Dorsolateral prefrontal cortex (tissue), 122 donors: ENCODE measurements at places on chromosomes 6 and 20.

GRCh38 chr20:19885939-19886660, 128.0 kb downstream of the RIN2 start:
- DNase-seq = peak; percentile 52

DNA sequence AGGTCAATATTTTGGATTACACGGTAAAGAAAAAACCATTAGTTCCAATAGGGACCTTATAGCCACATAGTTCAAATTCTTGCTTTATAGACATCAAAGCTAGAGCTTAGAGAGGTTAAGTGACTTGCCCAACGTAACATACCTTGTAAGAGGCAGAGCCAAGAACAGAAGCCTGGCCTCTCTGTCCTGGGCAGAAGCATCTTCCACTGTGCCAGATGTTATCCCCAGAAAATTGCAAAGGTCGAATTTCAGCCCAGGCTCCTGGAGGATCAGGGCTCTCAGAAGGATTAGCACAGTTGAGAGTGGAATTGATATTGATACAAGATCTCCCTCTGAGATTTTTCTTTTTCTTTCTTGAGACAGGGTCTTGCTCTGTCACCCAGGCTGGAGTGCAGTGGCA, 6.1 kb downstream of the SMIM28 start:
- DNase-seq = no peak

GRCh38 chr6:124433387-124434160, 528.7 kb upstream of the RNF217 start:
- DNase-seq = no peak

DNA sequence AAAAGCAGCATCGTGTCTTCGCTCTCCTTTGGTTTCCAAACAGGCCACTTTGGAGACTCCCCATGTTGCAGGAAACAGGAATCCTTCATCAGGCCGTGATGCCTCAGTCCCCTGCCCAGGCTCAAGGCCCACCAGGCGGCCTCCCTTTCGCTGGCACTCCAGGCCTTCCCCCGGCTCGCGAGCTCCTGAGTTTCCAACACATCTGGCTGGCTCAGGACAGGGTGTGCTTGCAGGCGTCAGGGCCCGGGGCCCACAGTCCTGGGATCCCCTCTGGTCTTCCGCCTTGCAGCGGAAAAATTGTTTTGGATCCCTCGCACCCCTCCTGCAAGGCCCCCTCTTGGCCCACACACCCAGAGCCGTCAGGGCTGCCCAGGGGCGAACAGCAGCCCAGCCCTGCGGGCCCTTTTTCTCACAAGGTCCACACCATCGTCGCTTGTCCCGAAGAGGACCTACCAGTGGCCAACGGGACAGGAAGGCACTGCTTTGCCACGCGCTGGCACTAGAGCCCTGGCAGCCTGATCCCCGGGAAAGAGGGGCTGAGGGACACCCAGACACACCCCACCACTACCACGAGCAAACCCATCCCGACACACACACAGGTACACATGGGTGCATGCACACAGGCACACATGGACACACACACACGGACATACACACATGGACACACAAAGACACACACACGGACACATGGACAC, 1930.9 kb upstream of the DEFB115 start:
- no peak for DNase-seq

- no peak for DNase-seq
Measured at GRCh38 chr6:53703047-53703446, 37.5 kb upstream of the KLHL31 start.

DNA sequence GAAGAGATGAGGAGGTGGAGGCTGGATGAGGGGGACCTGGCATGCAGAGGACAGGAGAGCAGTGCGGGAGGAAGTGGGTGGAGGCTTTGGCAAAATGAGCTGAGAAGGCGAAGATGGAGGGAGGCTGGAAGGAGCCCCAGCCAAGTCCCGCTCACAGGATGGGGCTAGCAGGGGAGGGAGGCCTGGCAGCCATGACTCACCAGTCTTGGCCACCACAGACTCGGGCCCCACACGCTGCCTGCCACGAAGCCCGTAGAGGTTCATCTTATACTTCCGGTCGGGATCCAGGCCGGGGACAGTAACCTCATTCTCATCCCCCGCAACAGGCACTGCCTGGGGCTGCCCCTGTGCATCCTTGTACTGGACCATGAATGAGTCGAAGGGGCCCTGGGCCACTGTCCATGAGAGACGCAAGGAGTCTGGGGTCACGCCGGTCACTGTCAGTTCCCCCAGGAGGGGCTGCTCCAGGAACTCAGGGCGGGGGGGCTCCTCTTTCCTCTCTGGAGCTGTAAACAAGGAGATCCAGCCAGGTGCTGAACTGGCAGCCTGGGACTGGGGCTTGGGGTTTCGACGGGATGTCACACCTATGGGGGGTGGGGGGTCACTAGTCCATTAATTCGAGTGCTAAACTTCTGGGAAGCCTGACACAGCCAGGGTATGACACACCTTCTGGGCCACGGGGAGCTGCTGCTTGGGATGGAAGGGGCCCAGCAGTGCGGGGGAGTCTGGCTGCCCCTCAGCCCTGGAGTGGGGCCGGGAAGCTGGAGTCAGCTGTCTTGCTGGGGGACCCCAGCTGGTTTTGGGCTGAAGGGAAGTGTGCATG, 27.8 kb downstream of the TNXB start:
- DNase-seq = peak; percentile 37

DNA sequence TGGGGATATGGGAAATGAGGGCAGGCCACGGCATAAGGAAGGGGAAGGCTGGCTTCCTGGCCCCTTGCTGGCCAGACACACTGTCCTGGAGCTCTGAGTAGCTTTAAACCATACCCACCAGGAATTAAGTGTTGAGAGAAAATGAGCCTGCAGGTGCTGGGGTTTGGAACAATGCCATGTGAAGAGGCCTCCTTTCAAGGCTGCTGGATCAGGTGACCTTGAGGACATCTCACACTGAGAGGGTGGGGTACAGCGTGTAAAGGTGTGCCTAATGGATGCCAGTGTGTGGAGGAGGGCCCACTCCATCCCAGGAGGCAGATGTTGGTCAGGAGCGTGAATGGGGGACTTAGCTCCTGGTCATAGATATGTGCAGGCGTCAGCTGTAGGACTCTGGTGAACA, 74.8 kb upstream of the MLN start:
- DNase-seq = no peak

- DNase-seq = no peak
Measured at GRCh38 chr6:152587473-152587872, 49.7 kb downstream of the SYNE1 start.

DNA sequence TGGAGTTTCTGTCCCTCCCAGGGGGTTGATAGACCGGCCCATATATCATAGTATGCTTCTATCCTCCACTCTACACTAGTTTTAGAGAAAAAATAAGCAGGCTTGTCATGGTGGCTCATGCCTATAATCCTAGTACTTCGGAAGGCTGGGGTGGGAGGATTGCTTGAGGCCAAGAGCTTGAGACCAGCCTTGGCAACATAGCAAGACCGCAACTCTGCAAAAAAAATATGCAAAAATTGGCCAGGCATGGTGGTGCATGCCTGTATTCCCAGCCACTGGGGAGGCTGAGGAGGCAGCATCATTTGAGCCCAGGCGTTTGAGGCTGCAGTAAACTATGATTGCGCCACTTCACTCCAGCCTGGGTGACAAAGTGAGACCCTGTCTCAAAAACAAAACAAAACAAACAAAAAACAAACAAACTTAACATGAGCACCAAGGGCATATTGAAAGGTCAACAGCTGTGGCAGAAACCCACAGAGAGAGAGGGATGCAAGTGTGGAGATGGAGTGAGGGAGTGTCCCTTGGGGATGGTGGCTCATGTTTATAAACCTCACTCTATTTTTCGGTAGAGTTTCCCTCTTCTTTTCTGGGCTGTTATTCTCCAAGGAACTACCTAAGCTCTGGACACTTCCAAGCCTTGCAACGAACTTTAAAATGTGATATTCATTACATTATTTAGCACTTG, 24.1 kb downstream of the SLC24A3 start:
- DNase-seq = no peak

GRCh38 chr6:33817489-33817888, 13.7 kb upstream of the MLN start:
- DNase-seq = no peak

DNA sequence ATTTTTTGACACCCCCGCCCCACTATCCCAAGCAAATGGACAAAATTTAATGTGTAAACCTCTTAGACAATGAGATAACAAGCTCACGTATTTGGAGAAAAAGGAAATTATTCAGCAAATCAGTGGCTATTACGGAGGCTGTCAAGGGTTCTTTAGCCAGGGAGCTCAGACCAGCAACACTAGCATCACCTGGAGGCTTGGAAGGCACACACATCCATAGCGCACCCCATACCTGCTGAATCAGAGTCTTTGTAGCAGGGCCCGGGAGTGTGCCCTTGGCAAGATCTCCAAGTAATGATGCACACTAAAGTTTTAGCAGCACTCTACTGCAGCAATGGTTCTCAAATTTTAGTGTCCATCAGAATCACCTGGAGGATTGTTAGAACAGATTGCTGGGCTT, 223.2 kb upstream of the BTBD3 start:
- no peak for DNase-seq

DNA sequence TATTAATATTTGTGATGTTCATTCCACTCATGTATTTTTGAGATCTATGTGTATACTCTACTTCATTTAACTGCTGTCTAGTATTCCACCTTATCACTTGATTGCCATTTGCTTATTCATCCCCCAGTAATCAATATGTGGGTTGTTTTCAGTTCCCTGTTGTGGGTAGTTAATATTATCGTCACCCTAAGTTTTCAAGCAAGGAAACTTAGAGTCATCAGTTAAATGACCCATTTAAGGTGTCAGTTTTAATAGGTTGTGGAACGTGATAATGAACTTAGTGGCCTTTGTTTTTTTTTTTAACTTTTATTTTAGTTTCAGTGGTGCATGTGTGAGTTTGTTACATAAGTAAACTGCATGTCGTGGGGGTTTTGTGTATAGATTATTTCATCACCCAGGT, 90.3 kb downstream of the SLC24A3 start:
- no peak for DNase-seq

GRCh38 chr6:122829456-122829855, 40.4 kb downstream of the SMPDL3A start:
- DNase-seq = no peak

DNA sequence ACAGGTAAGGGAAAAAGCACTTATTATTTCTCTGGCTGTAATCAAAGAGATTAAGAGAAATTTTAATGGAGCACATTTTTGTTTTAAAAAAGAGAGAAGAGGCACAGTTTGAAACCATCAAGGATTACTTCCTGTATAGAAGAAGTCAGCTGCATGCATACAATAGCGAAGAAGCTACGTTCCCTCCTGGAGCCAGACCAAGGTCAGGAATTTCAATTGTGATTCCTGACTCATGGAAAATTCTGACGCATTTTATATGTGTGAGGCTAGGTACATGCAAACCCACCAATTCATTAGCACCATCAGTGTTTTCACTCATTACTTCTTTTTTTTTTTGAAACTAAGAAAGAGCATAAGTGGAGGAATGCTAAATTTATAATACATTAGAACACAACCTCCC, 232.7 kb upstream of the SGK1 start:
- DNase-seq = no peak

GRCh38 chr6:104689551-104690205, 170.0 kb downstream of the HACE1 start:
- no peak for DNase-seq
